ENCODE measurements at places on chromosomes 7 and 10. TPM values are rescaled to one million over a fixed set of nuclear protein-coding genes. Genes with fewer than 3 reads are reported as not detected.

- DNase-seq = no peak
Measured at GRCh38 chr10:3467052-3467951, 294.7 kb upstream of the PITRM1 start.

GRCh38 chr10:122513053-122513452, 47.5 kb upstream of the DMBT1 start:
- no peak for DNase-seq

DNA sequence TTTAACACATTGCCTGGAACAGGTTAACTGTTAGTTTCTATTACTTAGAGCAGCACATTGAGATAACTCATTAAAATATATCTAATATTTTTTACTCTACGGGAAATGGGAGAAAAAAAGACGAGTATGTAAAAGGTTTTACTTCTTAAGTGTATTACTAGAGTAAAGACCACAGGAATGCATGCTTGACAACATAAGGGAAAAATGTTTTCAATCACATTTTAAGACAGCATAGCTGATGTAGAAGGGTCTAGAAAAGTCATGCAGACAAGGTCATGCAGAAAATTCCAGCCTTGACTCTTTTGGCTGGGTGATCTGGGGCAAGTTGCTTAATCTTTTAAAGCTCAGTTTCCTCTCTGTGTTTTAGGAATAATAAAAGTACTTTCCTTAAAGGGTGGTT, 806.2 kb downstream of the CNTNAP2 start:
- no peak for DNase-seq

GRCh38 chr7:139660317-139661042, 117.3 kb downstream of the HIPK2 start:
- no peak for DNase-seq

The OR6B1 gene
- polyA plus RNA-seq = not detected

DNA sequence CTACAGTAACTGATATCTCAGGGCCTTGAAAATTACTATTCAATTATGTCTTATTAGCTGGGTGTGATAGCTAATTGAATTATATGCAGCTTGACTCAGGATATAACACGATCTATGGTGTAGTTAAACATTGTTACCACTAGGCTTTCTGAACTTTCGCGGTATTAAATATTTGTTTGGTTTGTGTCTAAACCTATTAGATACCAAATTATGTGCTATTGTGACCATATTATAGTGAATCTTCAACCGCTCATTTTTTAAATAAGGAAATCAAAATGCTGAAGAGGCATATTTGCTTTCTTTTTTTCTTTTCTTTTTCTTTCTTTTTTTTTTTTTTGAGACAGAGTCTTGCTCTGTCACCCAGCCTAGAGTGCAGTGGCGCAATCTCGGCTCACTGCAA, 99.3 kb upstream of the RSU1 start:
- no peak for DNase-seq

The MOGAT3 gene
- polyA plus RNA-seq = not detected

The CFAP70 gene
- polyA plus RNA-seq = not detected

- DNase-seq = no peak
Measured at GRCh38 chr10:80163741-80164341, 31.3 kb downstream of the PLAC9 start.

The SORBS1 gene
- polyA plus RNA-seq = 0.82 TPM

- DNase-seq = no peak
Measured at GRCh38 chr7:135088566-135088965, 59.3 kb upstream of the TMEM140 start.

GRCh38 chr7:77497079-77497478, 40.0 kb upstream of the PTPN12 start:
- DNase-seq = no peak

The HKDC1 gene
- polyA plus RNA-seq = not detected

- no peak for DNase-seq
Measured at GRCh38 chr7:90617442-90617841, 21.3 kb downstream of the CDK14 start.

DNA sequence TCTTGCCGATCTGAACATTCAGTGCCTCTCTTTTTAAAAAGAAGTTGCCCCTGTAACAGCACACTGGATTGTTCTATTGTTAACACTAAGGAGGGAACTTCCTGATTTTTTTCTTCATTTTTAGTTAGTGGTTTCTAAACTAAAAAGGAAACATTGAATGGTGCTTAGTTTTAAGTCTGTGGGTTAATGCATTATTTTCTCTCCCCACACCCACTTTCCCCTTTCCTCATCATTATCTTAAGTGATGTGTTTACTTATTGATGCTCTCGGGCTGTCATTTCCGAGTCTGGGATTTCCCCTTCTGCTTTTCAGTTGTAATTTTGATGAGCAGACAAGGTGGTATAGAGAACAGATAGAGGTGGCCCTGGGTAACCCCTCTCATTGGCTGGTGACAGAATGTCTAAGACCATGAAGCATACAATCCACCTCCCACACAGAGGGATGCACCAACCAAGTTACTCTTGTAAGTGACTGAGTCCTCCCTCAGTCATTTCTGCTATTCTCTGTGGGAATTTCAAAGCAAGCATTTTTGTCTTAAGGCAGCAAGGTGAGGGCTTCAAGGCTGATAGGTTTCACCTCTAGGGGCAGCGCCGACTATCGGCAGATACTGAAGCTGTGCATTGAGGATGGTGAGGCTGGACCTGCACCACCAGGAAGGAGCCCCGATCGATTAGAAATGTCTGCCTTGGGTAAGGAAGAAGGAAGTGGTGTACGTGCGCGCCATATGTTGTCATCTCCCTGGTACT, 49.5 kb downstream of the CHN2 start:
- DNase-seq = peak; percentile 39

All from immature natural killer cell (primary cell).